ENCODE measurements at places on chromosomes 5 and 9. TPM values are rescaled to one million over a fixed set of nuclear protein-coding genes. Genes with fewer than 3 reads are reported as not detected.

DNA sequence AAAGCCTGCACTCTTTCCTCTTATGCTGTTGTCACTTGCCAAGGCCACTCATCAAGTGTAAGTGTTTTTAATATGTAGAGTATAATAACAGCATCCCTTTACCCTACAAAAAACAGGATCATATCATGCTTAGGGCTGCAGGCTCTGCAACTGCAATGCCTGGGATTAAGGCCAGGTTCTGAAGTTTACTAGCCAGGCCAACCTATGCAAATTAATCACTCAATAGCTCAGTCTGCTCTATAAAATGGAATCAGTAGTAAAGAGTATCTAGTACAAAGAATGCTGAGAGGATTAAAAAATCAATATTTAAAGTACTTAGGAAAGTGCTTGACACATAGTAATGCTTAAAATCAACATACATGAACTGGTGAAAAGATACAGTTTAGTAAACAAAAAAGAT, 253.3 kb downstream of the EDIL3 start:
- no peaks in the 10 kb centered on the region for H3K36me3 ChIP-seq
- H3K4me3 ChIP-seq, result no peak overlapping the region
- no peaks in the 10 kb centered on the region for H3K4me1 ChIP-seq
- no peak overlapping the region for H3K27ac ChIP-seq

DNA sequence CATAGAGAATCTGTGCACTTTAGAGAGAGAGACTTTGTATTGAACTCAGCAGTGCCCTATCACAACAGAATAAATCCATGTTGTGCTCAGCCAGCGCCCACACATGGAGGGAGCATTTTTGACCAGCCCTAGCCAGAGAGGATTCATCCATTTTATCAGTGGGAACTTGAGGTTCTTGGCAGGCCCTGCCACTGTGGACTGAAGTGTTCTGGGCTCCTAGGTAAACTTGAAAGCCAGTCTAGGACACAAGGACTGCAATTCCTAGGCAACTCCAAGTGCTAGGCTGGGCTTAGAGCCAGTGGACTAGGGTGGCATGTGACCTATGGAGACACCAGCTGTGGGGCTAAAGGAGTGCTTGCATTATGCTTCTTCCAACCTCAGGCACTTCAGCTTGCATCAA, 523.5 kb downstream of the CDH12 start:
- H3K4me1 ChIP-seq, result no peaks in the 10 kb centered on the region
- no peak overlapping the region for H3K4me3 ChIP-seq
- H3K27me3 ChIP-seq, result no peaks in the 10 kb centered on the region
- no peak overlapping the region for H3K27ac ChIP-seq

DNA sequence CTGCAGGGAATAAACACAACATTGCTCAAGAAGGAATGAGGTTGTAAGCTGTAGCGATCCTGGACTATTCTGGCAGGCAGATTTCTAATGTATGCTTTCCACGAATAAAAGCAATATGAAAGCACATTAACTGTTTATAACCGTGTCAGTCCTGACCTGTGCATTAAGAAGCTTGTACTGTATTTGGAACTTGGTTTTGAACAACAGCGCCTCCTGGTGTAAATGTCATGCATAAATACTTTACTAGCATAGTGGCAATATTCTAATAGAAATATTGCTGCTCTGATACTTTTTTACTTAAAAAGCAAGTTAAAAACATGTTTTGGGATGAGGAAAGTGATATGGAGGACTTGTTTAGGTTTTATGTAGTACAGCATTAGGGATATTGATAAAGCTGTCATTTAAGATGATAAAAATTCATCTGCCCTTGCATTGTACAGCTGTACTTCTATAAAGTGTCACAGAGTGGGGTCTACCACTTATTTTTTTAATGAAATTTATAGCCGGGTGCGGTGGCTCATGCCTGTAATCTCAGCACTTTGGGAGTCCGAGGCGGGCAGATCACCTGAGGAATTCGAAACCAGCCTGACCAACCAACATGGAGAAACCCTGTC, 70.7 kb upstream of the GNE start:
- H3K36me3 ChIP-seq, result peaks cover 1% of the 10 kb centered on the region
- H3K4me3 ChIP-seq, result no peak overlapping the region
- H3K27me3 ChIP-seq, result no peaks in the 10 kb centered on the region
- H3K4me1 ChIP-seq, result peaks cover 2% of the 10 kb centered on the region

HBEGF gene
- 0.22 TPM for total RNA-seq

ZNF618 gene
- total RNA-seq, result 0.67 TPM

Data from activated B cell treated with CpG ODN at 0.5 μM for 24 hours (primary cell).